ENCODE measurements at places on chromosomes 2 and 18.

DNA sequence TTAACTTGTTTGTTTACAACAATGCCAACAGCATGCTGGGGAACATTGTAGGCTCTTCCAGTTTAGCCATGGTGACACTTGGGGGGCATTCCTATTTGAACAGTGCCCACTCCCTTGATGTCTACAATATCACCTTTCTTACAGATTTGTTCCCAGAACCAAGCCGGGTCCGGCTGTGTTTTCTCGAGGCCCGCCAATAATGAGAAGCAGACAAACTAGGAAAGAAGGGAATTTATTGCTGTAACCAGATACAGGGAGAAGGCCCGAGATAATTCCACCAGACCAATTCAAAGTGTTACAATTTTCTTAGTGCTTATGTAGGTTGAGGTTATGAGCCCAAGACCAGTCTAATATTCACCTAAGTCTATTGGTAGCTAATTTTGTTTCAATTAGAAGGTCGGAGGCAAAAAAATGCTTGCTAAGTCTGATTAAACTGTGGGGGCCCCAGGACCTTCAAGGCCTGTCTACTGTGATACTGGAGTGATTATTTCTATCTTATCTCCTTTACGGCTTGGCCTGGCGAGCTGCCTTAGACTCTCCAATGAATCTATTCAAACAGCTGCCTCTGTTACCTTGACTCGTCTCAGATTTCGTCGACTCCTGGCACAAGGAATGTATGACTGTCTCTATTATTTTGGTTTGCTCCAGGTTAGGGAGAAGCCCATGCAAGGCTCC, 59.1 kb upstream of the PSME4 start:
- no peak for DNase-seq

- no peak for DNase-seq
Measured at GRCh38 chr18:27501671-27502070, 316.6 kb upstream of the CHST9 start.

- peak; percentile 45 for DNase-seq
Measured at GRCh38 chr18:2547477-2548087, 23.7 kb downstream of the METTL4 start.

- DNase-seq: no peak
Measured at GRCh38 chr2:55999790-56000189, 76.2 kb upstream of the EFEMP1 start.

DNA sequence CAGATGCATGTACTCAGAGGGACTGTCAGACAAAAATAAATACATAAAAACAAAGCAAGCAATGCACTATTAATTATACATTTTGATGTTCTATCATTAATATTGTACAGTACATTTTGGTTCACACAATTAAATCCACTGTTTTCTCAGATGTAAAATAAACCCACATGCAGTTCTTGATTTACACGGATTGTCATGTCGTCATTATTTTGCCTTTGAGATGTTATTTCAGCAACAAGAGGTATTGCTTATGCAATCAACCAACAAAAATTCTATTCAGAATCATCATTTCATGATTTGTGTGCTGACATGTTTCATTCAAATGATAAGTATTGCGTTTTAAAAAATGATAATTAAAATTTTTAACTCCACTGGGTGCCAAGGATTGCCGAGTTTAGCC, 79.2 kb downstream of the TSHZ1 start:
- DNase-seq: no peak

GRCh38 chr18:76464281-76465259, 30.5 kb downstream of the ZNF516 start:
- DNase-seq: no peak
